Thyroid gland (tissue), 4 donors: ENCODE measurements at places on chromosomes 16 and 17. TPM values are rescaled to one million over a fixed set of nuclear protein-coding genes. Genes with fewer than 3 reads are reported as not detected.

Gene FSCN2
- total RNA-seq = 20.7 TPM

Gene WFDC1
- 2.1 TPM for total RNA-seq

Gene NPIPA2
- total RNA-seq = 1.2 TPM

DNA sequence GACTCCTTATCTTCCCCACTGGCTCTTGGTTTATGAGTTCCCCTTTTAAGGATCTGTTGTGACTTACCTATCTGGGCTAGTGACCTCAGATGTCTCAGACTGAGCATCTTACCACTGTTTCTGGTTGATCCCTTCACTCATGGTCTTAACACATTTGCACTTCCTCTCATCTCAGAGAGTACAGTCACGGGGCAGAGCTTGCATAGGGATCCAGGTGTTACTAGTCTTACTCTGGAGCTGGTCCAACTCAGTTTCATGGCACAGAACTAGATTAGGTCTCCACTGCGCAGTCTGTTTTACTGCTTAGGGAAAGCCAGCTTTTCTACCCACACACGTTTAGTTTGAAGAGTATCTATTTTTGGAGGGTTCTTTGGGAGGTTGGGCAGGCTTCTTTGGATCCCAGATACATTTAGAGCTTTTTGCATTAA is 10.2 kb downstream of the GABARAPL2 start:
- no peak overlapping the region for H3K4me3 ChIP-seq
- DNase-seq = no peak
- H3K36me3 ChIP-seq = peaks cover 57% of the 10 kb centered on the region
- H3K27me3 ChIP-seq = no peaks in the 10 kb centered on the region
- no peaks in the 10 kb centered on the region for H3K4me1 ChIP-seq

- H3K4me1 ChIP-seq = peaks cover 41% of the 10 kb centered on the region
- peaks cover under 1% of the 10 kb centered on the region for H3K36me3 ChIP-seq
- peak overlapping the region; percentile 33 for H3K4me3 ChIP-seq
- peak overlapping the region; percentile 86 for H3K27ac ChIP-seq
- H3K27me3 ChIP-seq = no peaks in the 10 kb centered on the region
Measured at GRCh38 chr17:1486802-1487695, 5.4 kb downstream of the MYO1C start.

DNA sequence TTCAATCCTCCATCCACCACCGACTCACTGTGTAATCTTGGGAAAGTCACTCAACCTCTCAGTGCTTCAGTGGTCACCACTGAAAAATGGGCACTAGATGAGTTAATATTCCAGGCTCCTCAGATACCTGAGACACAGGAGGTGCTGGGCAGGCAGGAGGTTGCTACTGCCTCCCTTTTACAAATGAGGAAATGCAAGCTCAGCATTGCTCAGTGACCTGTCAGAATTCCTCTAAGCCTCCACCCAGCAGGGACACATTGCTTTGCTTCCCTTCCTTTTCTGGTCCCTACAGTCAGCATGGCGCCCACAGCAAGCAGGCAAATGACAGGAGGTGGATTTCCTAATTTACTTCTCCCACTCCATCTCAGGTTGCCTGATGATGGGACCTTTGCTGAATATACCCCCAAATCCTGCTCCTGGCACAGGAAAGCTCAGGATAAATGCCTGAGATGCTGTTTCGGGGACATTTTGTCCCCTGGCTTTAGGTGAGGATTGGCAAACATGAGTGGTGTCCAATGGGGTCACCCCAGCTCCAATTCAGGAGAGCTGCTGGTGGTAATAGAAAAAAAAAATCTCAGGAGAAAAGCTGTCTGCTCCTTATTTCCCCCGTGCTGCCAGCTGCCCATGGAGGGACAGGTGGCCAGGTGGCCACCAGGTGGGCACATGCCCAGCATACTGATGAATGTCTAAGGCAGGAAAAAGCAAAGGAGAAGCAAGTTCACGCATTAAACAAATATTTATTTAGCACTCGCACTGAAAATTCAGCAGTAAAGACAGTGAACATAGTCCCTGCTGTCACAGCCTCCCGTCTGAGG is 5.0 kb upstream of the KRT13 start:
- no peaks in the 10 kb centered on the region for H3K36me3 ChIP-seq
- H3K4me3 ChIP-seq = no peak overlapping the region
- H3K27me3 ChIP-seq = no peaks in the 10 kb centered on the region
- no peak overlapping the region for H3K27ac ChIP-seq
- H3K4me1 ChIP-seq = peaks cover 5% of the 10 kb centered on the region
- DNase-seq = no peak
